ENCODE measurements at places on chromosomes 4 and X.

DNA sequence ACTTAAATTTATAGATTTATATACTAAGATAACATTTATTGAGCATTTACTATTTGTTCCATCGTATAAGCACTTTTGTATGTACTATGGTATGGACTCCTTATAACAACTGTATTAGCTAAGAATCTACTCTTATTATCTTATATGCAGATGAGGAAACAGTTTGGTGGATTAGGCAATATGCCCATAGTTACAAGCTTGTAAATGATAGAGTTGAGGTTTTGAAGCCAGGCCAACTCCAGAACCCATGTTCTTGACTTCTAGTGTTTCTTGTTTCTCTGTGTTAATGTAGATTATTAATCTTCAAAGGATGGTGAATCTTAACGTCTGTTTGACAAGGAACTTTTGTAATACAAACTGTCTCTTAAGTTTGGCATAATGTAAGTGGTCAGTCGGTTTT is 71.3 kb downstream of the STIM2 start:
- no peak for DNase-seq

DNA sequence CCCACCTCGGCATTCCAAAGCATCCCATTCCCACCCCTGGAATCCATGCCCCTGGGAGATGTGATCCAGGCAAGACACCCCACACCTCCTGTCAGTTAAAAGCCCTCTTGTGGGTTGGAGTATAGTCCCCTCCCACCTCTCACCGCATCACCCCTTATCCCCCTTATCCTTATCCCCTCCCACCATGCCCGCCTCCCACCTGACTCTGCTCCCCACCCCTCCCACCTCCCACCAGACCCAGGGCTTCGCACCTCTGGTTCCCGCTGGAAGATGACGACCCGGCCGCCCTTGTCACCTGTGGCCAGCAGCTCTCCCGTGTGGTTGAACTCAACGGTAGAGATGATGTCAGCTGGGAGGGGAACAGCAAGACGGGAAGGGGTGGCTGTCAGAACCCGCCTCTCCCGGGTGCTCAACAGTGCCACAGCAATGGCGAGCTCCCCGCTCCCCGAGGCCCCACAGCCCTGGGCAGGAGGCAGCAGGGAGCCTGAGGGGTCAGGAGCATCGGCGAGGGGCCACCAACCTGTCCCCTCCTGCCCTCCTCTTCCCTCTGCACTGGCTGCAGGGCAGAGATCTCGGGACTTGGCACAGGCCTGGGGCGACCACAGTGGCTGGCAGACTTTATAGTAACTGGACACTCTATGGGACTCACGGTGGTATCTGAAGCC is 91.5 kb downstream of the PPP2R2C start:
- no peak for DNase-seq

GRCh38 chr4:89482251-89482650 is 174.7 kb upstream of the GPRIN3 start:
- no peak for DNase-seq

DNA sequence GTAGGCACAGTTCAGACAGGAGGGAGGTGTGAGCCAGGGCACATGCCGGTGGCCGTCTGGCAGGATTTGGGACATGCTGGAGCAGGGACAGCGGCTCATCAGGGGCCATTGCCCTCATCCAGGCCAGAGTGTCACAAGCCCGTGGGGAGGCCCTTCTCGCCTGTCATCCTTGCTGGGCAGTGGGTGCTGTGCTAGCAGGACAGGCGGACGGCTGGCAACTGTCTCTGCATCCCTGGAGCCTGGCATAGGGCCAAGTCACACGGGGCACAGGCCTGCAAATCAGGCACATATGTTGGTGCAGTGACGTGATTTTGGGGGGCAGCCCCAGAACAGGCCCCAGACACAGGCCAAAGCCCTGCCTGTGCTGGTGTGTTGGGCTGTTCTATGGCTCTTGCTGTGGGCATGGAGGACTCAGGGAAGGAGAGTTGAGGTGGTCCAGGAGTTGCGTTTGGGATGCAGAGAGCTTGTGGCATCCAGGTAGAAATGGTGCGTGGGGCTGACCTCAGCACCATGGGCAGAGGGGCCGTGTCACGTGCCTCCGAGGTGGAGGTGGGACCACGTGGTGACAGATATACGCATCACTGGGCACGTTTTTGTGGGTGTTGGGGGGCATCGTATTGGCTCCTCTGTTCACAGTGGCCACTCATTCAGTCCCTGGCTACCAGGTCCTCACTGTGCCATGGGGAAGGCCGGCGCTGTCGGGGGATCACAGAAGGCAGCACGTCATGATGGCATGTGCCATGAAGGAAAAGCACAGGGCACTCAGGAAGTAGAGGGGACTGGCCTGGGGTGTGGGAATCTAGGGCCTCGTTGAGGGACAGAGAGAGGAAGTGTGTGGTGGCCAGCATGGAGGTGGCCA is 14.6 kb upstream of the MSANTD1 start:
- DNase-seq: no peak
